ENCODE measurements at places on chromosomes 1 and 21. TPM values are rescaled to one million over a fixed set of nuclear protein-coding genes. Genes with fewer than 3 reads are reported as not detected.
A peak's percentile ranks its signal among the peaks of the same experiment; 100 is the strongest.

DNA sequence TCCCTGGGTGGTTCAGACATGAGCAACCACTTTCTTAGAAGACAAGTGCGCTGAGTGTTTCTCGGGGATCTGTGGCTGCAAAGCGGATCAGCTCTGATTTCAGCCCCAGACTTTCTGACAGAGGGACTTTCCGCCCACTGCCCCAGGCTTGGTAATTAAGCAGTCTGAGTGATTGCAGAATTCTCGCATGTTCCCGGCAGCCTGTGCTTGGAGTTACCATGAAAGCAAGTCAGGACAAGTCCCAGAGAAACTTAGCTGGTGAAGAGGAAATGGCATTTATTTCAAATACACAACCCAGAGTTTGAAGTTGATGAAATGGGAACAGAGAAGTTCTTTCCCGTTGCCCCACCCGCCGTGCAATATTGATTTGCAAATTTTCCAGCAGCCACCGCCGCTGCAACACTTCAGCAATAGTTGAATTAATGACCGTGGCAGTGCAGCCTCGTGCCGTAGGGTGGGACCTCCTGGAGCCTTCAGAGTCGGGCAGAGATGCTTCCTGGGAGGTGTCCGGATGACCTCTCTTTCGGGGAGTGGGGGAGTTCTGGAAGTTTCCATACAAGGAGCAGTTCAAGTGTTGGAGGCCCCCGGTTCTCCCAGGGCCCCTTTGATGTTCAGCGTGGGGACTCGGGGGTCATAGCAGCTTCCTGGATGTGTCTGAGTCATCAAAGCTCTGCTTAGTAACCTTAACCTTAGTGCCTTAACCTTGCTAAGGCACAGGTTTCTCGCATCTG lies 134.7 kb downstream of the KAZN start:
- no peak overlapping the region for H3K27ac ChIP-seq
- peaks cover 38% of the 10 kb centered on the region for H3K4me1 ChIP-seq
- H3K36me3 ChIP-seq, result no peaks in the 10 kb centered on the region
- H3K4me3 ChIP-seq, result peak overlapping the region; percentile 9

GRCh38 chr1:164726235-164726634 lies 167.3 kb downstream of the PBX1 start:
- DNase-seq, result no peak
- H3K4me1 ChIP-seq, result peaks cover 20% of the 10 kb centered on the region
- no peak overlapping the region for H3K27ac ChIP-seq
- H3K27me3 ChIP-seq, result no peaks in the 10 kb centered on the region
- no peaks in the 10 kb centered on the region for H3K36me3 ChIP-seq

GRCh38 chr1:194104247-194104844 lies 917.9 kb upstream of the B3GALT2 start:
- H3K27ac ChIP-seq, result no peak overlapping the region
- H3K36me3 ChIP-seq, result no peaks in the 10 kb centered on the region
- H3K4me1 ChIP-seq, result no peaks in the 10 kb centered on the region
- no peaks in the 10 kb centered on the region for H3K27me3 ChIP-seq
- no peak overlapping the region for H3K4me3 ChIP-seq

GRCh38 chr1:28811766-28812668 lies at the start of gene OPRD1:
TSS of gene OPRD1 (plus strand) at chr1:28812170. CDS start at chr1:28812384, 214 bp downstream.
- H3K4me3 ChIP-seq, result peak within 1 kb of the TSS; percentile 43
- DNase-seq, result peak; percentile 75
- H3K27ac ChIP-seq, result no peak within 1 kb of the TSS
- H3K36me3 ChIP-seq, result no peaks in the 10 kb centered on the region
- H3K27me3 ChIP-seq, result peaks cover 55% of the 10 kb centered on the region

The MANEAL gene
- 0.24 TPM for total RNA-seq

DNA sequence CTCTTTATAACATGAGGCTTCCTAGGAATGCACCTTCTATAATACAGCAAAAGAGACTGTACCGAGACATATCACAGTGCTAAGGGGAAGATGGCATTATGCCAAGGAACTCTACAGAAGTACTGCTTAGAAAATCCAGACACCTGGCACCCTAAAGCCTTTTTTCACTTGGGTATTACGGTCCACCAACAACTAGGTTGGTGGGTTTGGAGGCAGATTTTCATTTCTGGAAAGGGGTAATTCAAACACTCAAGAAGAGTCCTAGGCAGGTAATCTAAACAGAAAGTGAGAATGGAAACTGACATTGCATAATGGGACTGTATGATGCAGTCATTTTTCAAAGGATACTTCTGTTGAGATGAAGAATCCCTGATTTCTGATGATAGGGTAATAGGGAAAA lies 19.6 kb downstream of the SCMH1 start:
- H3K27ac ChIP-seq, result no peak overlapping the region
- no peaks in the 10 kb centered on the region for H3K27me3 ChIP-seq
- DNase-seq, result no peak
- H3K4me1 ChIP-seq, result peaks cover 8% of the 10 kb centered on the region
- no peak overlapping the region for H3K4me3 ChIP-seq

GRCh38 chr1:55870106-55870505 lies 654.9 kb upstream of the USP24 start:
- H3K4me3 ChIP-seq, result no peak overlapping the region
- no peak for DNase-seq
- no peaks in the 10 kb centered on the region for H3K36me3 ChIP-seq
- H3K27me3 ChIP-seq, result no peaks in the 10 kb centered on the region
- H3K4me1 ChIP-seq, result peaks cover 8% of the 10 kb centered on the region
- no peak overlapping the region for H3K27ac ChIP-seq

DNA sequence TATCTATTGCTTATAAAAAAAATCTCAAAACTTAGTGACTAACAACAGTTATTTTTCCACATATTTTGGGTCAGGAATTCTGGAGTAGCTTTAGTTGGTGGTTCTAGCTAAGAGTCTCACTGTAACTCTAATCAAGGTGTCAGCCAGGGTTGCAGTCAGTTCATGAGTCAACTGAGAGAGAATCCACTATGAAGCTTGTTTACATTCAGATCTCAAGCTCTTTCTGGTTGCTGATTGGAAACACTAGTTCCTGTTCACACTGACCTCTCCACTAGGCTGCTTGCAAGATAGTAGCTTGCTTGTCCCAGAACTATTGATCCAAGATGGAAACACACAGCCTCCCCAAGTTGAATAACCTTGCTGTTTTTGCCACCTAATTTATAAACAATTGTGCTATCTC lies 1192.1 kb upstream of the B3GALT2 start:
- no peak for DNase-seq
- H3K27me3 ChIP-seq, result no peaks in the 10 kb centered on the region
- no peaks in the 10 kb centered on the region for H3K4me1 ChIP-seq
- H3K36me3 ChIP-seq, result no peaks in the 10 kb centered on the region

The ZYG11A gene
- 0.65 TPM for total RNA-seq

- no peak for DNase-seq
- H3K27ac ChIP-seq, result no peak overlapping the region
- H3K4me3 ChIP-seq, result no peak overlapping the region
- H3K27me3 ChIP-seq, result no peaks in the 10 kb centered on the region
- H3K4me1 ChIP-seq, result no peaks in the 10 kb centered on the region
These were observed 89.9 kb downstream of the RASAL2 start for GRCh38 chr1:178183796-178184195.

The MYOM3 gene
- total RNA-seq, result not detected

GRCh38 chr1:77014073-77014788 lies 147.0 kb downstream of the ST6GALNAC5 start:
- DNase-seq, result no peak
- no peak overlapping the region for H3K4me3 ChIP-seq

The LRIG2 gene
- 28.4 TPM for total RNA-seq

The NBPF20 gene
- 0.68 TPM for total RNA-seq

DNA sequence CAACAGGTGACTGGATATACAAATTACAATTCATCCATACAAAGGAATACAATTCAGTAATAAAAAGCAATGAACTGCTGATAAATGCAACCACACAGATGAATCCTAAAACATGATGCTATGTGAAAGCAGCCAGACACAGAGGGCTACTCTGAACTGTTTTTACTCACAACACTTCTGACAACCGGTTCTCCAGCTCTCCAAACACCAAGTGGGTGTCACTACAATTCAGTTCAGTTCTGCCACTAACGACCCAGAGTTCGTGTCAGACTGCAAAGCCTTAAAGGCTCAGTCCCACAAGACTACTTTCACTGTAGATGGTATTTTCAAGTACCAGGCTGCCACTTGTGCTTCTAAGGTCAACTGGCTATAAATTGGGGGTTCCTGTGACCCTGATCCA lies 119.4 kb downstream of the SLC16A1 start:
- H3K36me3 ChIP-seq, result no peaks in the 10 kb centered on the region
- H3K4me1 ChIP-seq, result peaks cover 13% of the 10 kb centered on the region
- H3K27ac ChIP-seq, result no peak overlapping the region
- no peaks in the 10 kb centered on the region for H3K27me3 ChIP-seq

The DNAJC6 gene
- total RNA-seq, result 13.0 TPM

GRCh38 chr1:64493831-64494230 lies 23.9 kb downstream of the CACHD1 start:
- peak overlapping the region; percentile 33 for H3K4me3 ChIP-seq
- DNase-seq, result peak; percentile 97
- peak overlapping the region; percentile 85 for H3K27ac ChIP-seq
- H3K36me3 ChIP-seq, result no peaks in the 10 kb centered on the region

DNA sequence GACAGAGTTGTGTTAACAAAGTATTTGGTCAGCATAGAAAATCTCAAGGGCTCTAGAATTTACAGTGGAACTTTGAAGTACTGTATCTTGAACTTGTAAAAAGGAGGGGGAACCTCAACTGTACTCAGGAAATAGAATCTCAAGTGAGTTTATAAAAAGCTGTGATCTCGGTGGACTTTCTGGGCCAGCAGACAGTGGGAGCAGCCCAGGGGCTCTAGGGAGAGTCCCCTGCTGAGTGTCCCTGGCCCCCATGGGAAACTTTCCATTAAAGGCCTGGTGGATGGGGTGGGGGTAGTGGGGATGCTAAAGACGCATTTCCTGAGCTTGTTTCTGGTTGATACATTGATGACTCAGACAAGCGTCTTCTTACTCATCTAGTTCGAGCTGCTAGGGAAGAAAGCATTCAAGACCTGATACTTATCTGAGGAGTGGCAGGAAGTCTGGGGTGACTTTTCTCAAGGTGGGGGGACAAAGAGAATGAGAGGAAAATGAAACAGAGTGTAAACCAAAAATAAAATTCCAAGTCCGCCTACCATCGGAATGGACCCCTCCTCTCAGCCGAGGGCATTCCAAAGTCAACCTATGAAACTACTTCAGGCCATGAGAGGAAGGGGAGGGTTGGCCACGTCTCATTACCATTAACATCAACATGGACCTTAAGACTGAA lies 65.5 kb downstream of the NID1 start:
- H3K4me3 ChIP-seq, result no peak overlapping the region
- no peaks in the 10 kb centered on the region for H3K4me1 ChIP-seq
- no peaks in the 10 kb centered on the region for H3K27me3 ChIP-seq
- H3K27ac ChIP-seq, result no peak overlapping the region
- no peaks in the 10 kb centered on the region for H3K36me3 ChIP-seq

Measured in neural progenitor cell (in vitro differentiated cells).